ENCODE measurements at places on chromosomes 7 and 10. TPM values are rescaled to one million over a fixed set of nuclear protein-coding genes. Genes with fewer than 3 reads are reported as not detected.

DNA sequence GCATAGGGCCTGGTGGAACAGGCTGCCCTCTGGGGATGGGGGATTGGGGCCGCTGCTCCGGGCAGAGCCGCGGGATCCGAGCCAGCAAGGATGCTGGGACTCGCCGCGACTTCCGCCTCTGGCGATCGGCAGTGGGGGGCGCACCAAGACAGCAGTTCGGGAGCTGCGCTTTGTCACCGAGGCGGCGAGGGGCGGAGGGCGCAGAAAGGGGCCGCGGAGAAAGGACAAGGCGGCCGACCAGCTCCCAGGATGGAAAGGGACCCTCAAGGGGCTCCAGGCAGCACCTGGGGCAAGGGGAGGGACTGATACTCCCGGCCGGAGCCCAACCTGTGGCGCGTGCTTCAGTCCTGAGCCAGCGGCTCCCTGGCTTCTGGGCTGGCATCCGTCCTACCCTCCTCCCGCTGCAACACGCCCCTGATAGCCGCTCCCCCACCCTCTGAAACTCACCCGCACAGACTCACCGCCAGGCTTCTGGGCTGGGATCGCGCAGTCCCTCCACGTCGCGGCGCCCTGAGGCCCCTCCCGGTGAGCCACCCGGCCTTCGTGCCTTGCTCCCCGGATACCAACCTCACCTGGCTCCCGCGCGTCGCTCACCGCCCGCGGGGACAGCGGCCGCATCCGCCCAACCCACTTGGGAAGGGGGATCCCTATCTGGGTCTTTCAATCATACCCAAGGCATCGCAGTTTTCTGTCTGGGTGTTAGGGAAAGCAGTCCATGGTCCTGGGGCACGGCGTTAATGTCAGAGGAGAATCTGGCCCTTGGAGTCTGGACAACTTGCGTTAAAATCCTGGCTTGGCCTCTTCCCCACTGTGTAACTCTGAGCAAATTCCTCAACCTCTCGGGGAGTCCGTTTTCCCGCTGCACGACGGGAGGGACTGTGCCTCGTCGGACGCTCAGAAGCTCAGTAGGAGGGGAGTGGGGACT is 7.0 kb upstream of the EVX1 start:
- no peak for DNase-seq

DNA sequence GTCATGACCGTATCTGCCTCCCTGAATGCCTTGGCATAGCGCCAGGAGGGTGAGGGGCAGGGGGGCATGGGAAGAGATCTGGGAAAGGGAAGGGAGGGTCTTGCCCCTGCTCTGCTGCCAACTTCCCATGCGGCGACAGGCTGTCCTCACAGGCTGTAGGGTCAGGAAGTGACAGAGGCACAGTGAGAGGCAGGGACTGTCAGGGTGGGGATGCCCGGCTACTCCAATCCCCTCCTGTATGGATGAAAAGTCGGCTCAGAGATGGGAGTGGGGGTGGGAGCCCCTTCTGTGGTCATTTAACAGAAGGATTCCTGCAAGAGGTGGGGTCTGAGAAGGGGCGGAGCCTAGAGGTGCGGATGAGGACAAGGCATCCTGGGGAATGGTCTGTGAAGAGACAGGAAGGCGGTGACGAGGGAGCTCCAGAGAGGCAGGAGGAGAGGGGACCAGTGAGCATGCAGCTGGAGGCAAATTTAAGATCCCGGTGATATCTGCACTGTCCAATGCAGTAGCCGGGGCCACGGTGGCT is 20.8 kb upstream of the UNC5B start:
- DNase-seq: no peak

DNA sequence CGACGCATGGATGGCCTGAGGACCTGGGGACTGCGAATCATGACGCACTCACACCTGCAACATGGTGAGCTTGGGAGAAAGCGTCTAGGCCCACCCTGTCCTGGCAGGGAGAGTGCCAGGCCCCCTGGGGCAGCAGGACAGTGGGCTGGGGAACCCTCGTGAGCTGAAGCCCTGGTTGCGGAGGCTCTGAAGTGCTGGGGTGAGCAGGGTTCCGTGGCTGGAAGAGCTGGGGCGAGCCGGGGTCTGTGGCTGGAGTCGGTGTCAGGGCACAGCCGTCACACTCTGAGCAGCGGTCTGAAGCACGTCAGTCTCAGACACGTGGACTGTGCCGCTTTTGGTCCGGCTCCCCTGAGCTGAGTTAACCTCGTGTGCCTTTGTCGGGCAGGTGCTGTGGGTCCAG is 4.7 kb downstream of the SUN1 start:
- no peak for DNase-seq

- DNase-seq: no peak
These were observed 14.2 kb upstream of the ZNF786 start for GRCh38 chr7:149104749-149105148.

DNA sequence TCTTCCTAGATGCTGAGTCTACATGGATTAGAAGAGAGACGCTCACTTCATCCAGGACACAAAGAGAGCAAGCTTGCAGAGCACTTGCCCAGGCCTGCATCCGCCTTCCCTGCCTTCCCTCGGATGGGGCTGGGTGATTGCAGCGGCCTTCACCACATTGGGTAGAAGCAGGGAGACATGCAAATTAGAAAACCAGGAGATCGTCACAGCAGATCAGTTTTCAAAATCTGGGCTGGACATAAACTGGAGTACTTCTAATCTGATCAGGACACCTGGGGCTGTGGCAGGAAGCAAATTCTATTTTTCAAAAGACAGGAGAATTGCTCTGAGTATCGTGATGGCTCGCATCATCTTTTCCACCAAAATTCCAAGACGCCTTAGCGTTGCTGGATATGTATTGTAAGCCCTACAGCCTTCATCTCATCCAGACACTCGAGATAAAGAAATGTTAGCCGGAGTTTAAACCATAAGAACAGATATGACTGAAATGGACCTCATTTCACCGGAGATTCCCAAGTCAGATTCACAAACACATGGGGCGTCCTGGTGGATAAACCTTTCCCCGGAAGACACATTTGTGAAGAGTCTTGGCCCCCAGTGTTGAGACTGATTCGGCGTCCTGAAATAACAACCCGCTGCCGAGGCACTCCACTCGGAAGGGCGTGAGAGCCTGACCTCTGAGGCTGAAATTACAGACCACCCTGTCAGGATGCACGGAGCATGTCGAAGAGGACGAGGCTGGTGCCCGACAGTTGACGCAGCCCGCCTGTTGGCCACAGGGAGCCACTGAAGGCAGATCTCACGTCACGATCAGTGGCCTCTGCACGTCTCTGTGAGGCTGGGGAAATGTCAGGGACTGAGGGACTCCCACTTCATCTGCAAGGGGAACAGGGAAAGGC is 91.2 kb upstream of the PARD3 start:
- DNase-seq: peak; percentile 95

- DNase-seq: peak; percentile 51
These were observed at the start of gene ACBD5 for GRCh38 chr10:27240212-27241009. TSS of gene ACBD5 (minus strand) at chr10:27240797. CDS start at chr10:27240688, 109 bp downstream.

GRCh38 chr7:134654104-134654775 is 7.6 kb downstream of the BPGM start:
- DNase-seq: no peak

DNA sequence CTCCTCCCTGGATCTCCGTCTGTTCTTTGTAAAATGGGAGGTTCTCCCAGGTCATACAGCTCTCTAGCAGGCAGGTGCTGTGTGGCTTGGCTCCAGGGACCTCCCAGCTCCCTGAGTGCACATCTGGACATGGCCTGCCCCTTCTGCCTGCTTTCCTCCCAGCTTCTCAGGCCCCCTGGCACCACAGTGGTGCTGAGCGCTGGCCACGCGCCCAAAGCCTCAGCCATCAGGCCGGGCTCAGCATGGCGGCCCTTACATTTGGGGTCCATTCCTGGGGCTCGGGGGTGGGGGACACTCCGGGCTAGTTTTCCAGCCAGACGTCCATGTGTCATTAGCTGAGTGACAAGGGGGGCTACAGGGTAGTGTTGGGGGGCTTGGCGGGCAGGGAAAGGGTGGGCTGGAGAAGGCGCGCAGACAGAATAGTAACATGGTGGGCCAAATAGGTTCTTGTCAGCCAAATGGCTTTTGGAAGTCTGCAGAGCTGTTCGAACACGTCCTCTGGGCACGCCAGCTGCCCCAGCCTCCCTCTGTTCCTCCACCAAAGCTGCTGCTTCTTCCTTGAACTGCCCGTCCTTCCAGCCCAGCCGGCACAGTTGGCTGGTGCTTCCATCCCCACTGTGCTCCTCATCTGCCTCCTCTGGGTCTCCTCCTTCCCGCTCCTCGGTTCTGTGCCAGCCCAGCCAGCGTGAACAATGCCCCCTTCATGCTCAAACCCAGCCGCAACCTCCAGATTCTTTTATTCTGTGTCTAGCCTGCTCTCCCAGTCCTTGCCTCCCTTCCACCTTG is 65.9 kb downstream of the GOLGA7B start:
- no peak for DNase-seq

DNA sequence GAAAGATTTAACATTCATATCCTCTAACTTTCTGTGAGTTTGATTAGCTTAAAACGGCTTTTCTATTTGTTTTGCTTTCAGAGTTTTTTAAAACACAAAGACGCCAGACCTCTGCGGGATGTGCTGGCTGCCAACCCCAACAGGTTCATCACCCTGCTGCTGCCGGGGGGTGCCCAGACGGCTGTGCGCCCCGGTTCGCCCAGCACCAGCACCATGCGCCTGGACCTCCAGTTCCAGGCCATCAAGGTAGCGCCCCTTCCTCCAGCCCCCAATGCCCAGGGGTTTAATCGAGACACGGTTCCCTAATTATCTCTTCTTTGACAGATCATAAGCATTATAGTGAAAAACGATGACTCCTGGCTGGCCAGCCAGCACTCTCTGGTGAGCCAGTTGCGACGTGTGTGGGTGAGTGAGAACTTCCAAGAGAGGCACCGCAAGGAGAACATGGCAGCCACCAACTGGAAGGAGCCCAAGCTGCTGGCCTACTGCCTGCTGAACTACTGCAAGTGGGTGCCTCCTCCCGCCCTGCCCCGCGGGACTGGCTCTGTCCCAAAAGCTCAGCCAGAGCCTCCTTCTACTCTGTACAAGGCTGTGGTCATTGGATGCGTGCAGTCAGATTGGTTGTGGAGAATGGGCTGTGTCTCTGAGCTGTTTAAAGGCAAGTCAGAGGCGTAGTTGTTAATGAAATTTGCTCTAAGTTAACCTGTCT is 71.2 kb downstream of the TRRAP start:
- DNase-seq: no peak

- DNase-seq: peak; percentile 88
These were observed 100.5 kb upstream of the MAGI2 start for GRCh38 chr7:79553811-79554555.

DNA sequence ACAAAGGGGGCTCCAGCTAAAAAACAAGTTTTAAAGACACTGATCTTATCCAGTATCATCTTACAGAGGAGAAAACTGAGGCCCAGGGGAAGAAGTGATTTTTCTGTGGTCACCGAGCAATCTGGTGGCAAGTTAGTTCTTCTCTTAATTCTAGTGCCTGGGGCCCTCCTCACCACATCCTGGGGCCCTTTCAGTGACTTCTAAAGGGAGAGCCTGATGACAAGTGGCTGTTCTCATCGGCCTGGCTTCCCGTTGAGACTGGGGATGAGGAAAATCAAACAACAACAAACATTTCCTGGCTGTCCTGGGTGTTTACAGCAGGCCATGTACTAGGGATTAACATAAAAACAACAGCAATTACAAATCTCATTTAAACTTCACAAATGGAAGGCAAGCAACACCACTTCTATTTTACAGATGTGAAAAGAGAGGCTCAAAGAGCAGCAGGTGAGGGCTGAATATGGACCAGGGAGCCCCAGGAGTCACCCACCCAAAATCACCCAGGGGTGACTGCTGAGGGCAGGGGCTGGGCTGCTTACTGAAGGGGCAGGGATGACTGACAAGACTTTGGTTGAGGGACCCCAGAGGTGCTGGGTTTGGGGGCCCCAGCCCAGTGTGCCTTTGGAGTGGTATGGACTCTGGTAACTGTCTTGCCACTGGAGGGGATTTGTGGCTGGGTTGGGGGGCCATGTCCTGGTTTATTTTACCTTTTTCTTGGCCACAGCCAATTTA is 24.7 kb upstream of the MTPAP start:
- no peak for DNase-seq

DNA sequence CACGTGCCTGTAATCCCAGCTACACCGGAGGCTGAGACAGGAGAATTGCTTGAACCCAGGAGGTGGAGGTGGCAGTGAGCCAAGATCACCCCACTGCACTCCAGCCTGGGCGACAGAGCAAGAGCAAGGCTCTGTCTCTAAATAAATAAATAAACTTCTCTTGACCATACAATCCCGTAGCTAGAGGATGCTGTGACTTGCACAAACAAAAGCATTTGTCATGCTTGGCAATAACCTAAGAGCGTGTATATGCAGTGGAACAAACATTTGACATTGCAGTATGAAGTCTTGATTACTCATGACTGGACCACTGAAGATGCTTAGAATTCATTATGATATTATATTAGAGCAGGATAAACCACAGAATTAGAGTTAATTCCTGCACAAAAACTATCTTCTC is 1.4 kb upstream of the C7orf57 start:
- no peak for DNase-seq

DNA sequence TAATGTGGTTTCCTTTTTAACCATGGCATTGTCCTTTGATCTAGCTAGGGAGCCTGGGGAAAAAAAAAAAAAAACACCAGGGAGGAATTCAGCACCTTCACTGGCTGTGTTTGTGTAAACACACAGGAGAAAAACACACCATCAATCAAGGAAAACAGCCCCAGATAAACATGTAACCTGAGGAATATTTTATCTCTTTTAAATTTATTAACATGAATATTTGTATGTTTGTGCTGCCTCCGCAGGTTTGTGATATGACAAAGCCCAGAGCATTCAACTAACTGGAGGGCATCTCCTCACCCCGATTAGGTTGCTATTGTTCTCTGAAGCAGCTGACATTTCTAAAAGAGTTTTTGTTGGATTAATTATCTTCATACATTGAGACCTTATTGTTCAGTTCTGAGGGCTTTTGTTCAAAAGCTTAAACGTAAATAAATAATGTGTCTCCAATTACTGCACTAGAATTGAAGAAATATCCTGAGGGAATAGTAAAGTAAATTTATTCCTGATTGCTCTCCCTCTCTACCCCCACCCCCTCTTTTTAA is 89.4 kb upstream of the SEMA3E start:
- DNase-seq: no peak

- peak; percentile 88 for DNase-seq
These were observed 728 bp downstream of the CAV2 start for GRCh38 chr7:116500078-116500853.

GRCh38 chr10:35194471-35194870 is 67.8 kb downstream of the CREM start:
- peak; percentile 14 for DNase-seq

GRCh38 chr7:26081638-26082037 is 70.4 kb upstream of the NFE2L3 start:
- DNase-seq: no peak

DNA sequence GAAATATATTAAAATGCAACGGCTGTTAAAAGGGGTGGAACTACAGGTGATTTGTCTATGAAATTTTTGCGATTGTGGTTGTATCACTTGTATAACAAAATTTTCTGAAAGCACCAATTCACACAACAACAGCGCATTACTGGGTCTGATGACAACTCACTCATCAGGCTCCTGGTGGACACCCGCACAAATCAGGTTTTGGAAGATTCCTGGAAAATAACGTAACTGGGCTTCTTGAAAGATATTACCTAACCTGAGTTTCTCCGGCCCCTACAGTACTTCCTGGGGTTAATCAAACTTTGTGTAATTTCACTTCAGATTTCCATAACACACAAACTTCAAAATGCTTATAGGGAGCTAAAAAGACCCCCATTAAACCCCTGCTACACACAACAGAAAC is 7.6 kb downstream of the SNX8 start:
- DNase-seq: peak; percentile 46

The SYT15 gene
- 0.10 TPM for total RNA-seq

The SPDYE2B gene
- total RNA-seq: not detected

The TWIST1 gene
- 0.31 TPM for total RNA-seq

The AGR2 gene
- 0.92 TPM for total RNA-seq
